ENCODE measurements at places on chromosomes 11 and 22.

GRCh38 chr22:36359470-36359996 lies 28.2 kb downstream of the MYH9 start:
- no peak for DNase-seq

GRCh38 chr11:8768625-8769333 lies 86.2 kb downstream of the RPL27A start:
- DNase-seq = no peak

DNA sequence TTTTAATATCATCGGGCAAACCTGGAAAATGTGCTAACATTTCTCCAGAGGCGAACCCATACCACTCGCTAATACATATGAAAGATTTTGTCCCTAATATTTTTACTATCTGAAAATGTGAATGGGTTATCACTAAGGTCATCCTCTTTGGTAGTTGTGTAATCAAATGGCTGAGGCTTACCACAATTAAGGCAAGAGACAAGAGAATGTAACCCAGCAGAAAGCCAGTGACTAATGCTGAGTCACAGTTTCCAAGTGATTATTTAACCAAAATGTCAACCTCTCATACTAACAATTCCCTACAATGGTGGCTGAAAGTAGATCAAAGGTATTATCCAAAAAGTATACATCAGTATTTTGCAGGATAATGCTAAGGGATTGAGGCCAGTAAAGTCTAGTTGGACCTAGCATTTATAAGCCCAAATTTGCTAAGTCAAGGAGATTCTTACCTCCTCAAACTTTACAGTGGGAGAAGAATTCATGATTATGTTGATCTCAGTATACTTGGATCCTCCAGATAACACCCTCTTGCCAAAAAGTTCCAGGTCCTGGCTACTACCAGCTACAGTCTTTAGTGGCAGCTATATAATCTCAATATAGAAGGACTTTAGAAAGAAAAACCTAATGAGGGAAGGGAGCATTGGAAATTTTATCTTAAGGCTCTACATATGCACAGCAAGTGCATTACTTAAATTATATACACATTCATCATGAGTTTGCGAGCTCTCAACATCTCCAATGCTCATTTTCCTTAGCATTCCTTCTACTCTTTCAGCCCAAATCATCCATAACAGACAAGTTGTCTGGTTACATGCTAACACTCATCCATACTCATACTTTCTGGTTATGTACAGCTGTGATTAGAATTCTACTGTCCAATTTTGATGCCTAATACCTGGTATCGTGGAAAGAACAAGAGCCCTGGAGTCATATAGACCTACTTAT lies 25.4 kb downstream of the SIK3 start:
- DNase-seq = no peak

DNA sequence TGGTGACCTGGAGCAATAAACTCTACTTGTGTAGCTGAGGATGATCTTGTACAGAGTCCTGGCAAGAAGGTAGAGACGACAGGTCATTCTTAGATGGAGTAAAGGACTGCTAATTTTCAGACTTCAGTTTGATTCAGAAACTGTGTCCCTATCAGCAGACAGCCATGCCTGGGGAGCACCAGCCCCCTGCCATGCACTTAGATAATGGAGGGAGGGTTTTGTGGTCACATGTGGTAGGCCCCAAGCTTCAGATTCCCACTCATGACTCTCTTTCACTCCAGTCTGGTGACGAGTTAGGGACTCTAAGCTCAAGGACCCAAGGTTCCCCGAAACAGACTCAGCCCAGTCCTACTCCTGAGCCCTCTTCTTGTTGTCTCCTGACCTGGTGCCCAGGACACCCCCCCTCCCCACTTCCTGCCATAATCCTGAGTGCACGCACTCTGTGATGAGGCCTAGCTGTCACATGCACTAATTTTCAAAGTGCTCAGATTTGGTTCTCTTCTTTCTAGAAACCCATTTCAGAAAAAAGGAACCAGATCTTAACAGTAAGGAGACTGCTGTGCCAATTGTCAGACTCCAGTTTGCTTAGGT lies 10.2 kb upstream of the AMPD3 start:
- DNase-seq = no peak

DNA sequence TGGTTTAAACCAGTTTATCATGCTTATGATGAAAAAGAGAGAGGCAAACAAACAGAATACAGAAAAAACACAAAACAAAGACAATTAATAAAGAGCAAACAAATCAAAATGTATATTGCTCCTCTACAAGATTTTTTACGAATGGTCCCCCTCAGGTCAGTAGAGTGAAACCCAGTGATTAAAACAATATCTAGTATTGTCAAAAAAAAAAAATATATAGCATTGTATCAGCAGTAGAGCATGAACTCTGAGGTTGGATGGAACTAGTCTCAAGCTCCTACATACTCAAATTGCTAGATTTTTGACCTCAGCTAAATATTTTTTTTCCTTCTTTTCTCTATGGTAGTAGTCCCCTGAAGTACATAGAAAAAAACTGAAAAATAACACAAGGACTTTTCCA lies 290.3 kb upstream of the LUZP2 start:
- DNase-seq = no peak

DNA sequence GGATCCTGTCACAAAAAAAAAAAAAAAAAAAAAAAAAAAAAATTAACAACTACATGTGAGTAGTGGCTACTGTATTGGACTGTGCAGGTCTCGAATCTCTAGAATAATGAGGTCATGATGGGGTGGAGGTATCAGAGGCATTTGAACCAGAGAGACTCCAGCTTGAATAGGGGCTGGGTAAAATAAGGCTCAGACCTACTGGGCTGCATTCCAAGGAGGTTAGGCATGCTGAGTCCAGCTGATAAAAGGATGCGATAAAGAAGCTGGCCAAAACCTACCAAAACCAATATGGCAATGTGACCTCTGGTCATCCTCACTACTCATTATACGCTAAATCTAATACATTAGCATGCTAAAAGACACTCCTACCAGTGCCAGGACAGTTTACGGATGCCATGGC lies 5.9 kb upstream of the PACSIN3 start:
- no peak for DNase-seq

- no peak for DNase-seq
These were observed 14.0 kb upstream of the NRIP3 start for GRCh38 chr11:9017773-9018172.

GRCh38 chr11:117638911-117639543 lies 158.0 kb downstream of the DSCAML1 start:
- DNase-seq = no peak

GRCh38 chr11:59284773-59285129 lies 72.0 kb upstream of the MPEG1 start:
- no peak for DNase-seq

GRCh38 chr11:70577258-70577603 lies 178.9 kb downstream of the CTTN start:
- no peak for DNase-seq

GRCh38 chr22:17368144-17368543 lies 1.1 kb upstream of the CECR2 start:
- DNase-seq = no peak

GRCh38 chr11:18699848-18700261 lies 1.3 kb downstream of the TMEM86A start:
- DNase-seq = no peak

DNA sequence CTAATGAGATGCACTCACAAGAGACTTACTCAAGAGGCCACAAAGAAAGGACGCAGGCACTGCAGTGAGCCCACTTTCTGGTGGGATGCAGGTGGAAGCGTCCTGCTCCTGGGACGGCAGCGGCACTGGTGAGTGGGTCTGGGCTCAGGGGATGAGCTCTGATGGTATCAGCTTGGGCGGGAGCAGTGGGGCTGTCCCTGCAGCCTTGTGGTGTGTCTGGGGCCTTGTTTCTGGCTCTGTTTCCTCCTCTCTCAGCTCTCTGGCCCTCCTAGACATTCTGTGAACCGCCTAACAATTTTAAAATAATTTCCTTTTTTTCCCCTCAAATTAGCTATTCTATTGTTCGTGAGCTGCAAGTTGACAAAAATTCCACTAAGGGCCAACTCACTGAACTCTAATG lies 8.8 kb upstream of the ST14 start:
- no peak for DNase-seq

- DNase-seq = no peak
These were observed at the start of gene RAB38 for GRCh38 chr11:88174709-88175568. RAB38 (minus strand) TSS chr11:88175443; CDS start chr11:88175384, 59 bp downstream.

DNA sequence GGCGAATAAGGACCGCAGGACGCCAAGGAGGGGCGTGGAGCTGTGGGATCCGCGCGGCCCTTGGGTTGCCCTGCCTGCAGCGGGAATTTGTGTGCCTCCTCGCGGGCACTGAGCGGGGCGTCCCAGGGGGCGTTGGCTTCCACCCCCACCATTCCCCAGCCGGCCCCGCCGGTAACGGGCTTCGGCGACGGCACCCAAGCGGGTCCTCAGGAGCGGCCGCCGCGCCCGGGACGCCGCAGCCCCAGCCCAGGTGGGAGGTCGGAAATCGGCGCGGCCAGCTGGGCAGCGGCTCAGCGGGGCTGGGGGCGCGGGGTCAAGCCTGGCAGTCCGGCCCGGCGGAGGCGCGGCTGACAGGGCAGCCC lies 320 bp downstream of the CLTCL1 start:
- no peak for DNase-seq

DNA sequence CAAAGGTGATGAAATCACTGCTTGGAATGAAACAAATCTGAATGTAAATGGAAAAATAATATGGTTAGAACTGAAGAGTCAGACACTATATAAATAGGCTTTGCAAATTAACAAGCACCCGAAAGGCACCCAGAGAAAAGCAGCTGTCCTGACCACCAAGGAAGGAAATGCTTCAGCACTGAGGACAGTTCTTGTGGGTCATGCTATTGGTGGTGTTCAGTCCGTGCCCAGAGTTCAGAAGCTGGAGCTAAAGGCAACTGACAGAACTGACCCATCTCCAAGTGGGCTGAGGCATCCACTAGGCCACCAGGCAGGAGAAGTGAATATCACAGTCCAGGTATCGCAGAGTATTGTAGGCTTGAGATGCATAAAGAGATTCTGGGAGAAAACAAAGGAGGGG lies 208.9 kb downstream of the OPCML start:
- DNase-seq = no peak

DNA sequence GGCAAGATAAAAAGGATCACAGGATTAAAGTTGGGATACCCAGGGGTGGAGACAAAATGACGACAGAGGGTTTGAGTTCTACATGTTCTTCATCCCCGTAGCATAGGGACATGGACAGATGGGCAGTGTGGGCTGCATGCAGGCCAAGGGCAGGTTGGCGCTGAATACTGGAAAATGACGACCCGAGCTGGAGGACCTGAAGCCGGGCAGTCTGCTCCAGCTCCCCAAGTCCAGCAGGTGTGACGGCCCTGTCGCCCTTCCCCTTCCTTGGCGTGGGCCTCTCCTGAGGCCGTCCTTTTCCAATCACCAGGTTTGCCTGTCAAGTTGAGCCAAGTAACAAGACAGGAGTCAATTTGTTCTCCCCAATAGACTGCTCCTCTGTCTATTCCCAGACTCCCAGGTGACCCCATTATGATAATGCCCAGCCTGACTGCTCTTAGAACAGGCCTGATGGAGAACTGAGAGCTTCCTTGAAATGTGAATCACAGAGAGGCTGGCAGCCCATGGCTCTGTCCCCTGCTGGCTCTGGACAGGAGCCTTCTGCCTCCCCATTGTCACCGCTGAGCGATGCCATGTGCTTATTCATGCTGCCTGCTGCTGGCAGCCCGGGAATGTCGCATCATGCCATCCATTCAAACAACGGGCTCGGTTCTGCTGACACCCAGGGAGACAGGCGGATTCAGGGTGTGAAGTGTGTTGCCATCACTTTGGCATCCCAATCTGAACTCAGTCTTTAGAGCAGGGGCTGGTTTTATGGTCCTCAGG lies 392.1 kb downstream of the NTM start:
- no peak for DNase-seq

Measured in stimulated activated CD8-positive, alpha-beta memory T cell treated with anti-CD3 and anti-CD28 coated beads, Interleukin-4, amount 100 ng/mL, for 1 hour (primary cell).